NCI-H510A treated with DMSO at 0.1 percent for 48 hours (cell line): ENCODE measurements at places on chromosomes 7 and 10.

DNA sequence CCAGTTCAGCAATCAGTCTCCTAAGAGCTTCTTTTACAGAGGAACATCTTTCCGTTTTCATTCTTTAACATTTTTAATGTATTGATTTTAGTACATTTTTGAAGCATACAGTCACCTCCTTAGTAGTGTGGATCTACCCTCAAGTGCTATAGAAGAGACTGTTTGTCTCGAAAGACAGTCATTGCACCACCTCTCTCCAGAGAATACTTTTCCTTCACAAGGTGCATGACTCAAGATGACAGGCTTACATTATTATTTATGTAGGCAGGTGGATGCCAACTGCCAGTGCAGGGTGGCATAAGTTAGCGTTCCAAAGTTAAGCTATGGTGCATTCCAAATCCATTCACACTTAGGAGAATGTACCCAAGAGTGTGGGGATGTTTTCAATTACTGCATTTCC, 71.8 kb downstream of the ZEB1 start:
- no peak for DNase-seq

- DNase-seq, result no peak
Measured at GRCh38 chr7:136942401-136942800, 73.9 kb downstream of the CHRM2 start.

GRCh38 chr7:31882187-31882586, 188.0 kb downstream of the PDE1C start:
- DNase-seq, result no peak

DNA sequence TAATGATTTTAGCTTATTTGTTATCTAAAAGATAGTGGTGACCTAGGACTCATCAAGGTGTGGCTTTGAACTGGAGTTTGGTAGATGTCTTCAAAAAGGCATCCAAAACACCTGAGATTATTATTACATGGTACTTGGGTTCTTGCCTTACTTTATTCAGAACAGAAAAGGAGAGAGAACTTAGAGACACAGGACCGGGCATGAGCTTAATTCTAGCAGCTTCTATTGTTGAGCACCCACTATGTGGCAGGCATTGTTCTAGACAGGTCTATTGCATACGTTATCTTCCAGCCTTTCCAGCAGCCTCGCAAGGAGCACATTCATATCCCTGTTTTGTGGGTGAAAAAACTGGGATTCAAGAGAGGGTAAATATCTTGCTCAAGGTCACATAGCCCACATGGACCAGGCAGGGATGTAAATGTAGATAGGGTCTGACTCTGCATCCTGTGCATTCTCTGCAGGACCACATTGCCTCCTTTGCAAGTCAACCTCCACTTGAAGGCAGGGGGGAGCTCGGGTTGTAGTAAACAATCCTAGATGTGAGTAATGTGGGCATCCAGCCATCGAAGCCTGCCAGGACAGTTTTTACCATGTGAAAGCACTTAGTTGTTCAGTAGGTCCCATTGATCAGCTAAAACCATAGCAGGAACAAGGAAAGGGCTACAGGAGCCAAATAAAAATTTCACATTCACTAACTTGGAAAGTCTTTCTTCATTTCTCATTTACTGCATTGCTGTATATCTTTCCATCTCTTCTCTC, 551.4 kb downstream of the LRMDA start:
- DNase-seq, result no peak

- no peak for DNase-seq
Measured at GRCh38 chr10:44787480-44788075, 123.6 kb upstream of the TMEM72 start.

DNA sequence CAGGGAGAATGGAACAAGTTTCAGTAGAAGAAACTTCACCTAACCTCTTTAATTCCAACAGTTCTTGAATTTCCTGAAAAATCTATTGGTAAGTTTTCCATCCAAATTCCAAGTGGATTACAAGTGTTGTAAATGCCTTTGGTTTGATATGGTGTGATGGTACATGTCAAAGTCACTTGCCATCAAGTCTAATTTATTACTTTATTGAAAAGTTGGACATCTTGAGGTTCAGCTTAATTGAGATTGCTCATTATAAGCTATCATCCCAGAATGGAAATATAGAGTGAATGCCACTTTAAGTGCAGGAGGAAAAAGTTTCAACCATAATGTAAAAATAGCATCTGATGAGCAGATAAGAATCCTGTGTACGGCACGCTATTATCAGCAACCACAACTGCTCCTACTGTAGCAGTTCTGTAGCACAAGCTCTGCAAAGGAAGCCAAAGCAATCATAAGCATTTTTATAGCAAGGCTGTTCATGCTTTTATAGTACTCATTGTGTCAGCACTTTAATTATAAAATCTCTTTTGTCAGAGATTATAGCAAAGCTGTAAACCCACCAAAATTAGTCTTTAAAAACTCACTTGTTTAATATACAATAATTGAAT, 991.8 kb upstream of the PHF14 start:
- DNase-seq, result no peak

- DNase-seq, result peak; percentile 92
Measured at GRCh38 chr10:103784723-103785418, 70.5 kb downstream of the SH3PXD2A start.
